Activated naive CD4-positive, alpha-beta T cell treated with anti-CD3 and anti-CD28 coated beads, Interleukin-2, amount 50 U/mL, for 16 hours (primary cell): ENCODE measurements at places on chromosomes 12 and 14.

DNA sequence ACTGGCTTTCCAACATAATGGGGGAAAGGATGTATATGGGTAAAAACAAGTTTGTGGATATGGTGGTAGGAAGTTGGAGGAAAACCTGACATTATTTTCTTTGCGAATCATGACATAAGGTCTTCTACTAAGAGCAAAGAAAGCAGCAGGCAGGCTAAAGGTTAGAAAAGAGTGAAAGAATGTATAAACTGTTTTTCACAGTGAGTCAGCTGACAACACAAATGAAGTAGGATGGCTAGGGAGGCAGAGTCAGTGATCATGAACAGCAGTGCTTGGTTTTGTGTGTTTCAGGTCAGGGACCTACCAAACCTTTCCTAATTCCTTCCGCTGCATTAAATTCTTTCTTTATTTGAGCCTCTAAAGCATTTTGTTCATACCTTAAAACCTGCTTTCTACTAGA, 46.3 kb upstream of the CATSPERB start:
- DNase-seq: no peak

GRCh38 chr12:111099186-111099585, 178.8 kb upstream of the MYL2 start:
- DNase-seq: no peak

DNA sequence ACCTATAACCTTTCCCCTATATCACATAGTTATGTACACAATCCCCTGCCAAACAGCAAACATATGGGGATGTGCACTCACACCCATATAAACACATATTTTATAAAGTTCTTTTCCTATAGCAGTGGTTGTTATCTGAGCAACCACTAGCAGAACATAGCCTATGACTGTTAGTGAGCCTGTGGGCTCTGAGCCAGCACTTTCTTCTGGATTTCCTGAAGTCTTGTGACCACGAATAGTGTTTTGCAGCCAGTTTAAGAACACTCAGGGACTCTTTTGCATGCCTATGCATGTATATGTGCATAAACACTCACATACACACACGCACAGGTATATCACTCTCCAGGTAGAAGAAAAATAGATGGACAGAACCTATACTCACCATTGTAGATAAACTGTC, 17.1 kb downstream of the TESPA1 start:
- DNase-seq: no peak

DNA sequence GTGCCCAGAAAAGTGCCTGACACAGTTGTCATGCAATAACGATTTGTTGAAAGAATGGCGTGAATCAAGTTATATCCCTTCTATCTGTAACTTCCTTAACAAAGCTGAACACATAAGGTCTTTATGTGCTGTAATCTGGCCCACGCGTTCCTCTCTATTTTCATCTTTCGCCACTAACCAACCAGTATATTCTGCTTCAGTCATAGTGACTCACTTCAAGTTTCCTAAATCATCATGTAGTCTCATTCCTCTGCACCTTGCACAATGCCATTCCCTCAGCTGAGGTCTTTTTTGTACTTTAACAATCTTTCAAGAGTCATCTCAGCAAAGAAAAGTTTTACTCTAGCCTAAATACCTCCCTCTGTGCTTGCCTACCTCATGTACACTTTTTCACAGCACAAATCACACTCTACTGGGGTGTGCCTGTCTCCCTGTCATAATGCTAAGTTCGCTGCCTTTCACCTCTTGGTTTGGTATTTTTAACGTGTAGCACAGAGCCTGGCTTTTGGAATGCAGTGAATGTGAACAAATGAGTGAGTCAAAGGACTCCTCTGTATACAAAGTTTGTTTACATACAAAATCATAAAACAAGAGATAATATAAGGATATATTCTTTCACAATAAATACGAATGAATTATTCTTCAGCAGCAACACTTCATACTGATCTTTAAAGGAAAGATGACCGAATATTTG, 2.9 kb upstream of the CMAS start:
- no peak for DNase-seq

GRCh38 chr12:92462049-92462448, 240.7 kb upstream of the PLEKHG7 start:
- DNase-seq: no peak

DNA sequence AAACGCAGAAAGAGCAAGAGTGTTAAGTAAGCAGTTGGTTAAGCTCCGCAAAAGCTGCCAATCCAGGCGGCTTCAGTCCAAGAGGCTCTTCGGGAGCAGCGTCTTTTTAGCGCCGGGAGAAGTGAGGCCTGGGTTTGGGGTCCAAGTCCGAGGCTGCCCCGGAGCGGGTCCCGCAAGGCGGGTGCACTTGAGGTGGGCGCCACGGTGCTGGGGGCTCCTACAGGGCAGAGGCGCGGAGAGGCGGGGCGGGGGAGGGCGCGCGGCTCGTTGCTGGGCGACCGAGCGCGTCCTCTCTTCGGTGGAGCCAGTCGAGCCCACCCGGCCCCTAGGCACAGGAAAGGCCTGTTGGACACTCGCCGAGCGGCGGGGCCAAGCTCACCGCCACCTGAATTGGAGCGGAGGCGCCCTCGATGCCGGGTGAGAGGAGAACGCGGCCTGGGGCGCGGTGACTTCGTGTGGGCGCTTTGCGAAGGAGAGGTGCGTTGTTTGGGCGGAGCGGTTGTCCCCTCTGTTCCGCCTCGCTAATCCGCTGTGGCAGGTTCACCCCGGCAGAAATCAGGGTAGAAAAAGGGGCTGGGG, 15.6 kb downstream of the TTC6 start:
- no peak for DNase-seq

DNA sequence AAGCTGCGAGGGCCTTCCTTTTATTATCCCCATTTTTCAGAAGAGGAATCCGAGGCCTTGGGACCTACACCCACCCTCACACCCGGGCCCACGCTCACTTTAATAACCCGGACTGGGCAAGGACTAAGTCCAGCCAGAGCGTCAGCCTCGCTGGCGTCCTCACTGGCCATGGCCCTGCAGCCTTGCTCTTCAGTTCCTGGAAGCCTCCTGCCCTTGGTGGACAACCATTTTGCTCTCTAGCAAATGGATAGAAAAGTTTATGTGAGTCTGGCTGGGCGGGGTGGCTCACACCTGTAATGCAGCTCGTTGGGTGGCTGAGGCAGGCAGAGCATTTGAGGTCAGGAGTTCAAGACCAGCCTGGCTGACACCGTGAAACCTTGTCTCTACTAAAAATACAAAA, 9.8 kb downstream of the RTL1 start:
- DNase-seq: no peak

DNA sequence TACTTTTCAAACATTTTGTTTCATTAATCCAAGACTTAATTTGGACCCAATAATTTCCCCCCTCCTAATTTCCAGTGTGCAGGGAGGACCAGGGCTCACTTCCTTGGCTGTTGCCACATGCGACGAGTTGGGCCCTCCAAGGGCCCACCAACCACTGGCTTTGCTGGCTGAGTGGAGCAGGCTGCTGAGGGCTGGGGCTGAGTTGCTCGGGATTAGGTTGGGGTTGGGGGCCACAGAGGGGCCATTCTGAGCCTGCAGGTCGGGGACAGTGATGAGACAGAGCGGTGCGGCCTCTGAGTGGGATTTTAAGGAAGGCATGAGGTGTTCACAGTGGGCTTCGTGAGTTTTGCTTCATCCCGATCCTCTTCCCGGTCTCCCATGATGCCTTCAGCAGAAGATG, 6.1 kb upstream of the TRAF3 start:
- DNase-seq: no peak

DNA sequence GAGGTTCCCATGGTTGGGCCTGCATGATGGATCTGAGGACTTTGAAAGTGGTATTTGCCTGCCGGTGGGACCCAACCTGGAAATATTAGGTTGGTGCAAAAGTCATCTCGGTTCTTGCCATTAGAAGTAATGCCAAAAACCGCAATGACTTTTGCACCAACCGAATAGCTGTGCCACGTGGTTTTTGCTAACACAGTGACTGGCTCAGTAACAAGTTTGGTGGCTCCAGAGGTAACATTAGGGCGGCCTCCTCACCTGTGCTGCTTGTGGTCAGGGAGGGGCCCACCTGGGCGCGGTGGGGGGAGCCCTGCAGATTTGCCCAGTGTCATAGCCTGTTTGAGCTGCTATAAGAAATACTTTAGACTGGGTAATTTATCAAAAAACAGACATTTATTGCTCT, 1.8 kb downstream of the BDKRB2 start:
- DNase-seq: no peak

- no peak for DNase-seq
These were observed 466.5 kb downstream of the TMTC2 start for GRCh38 chr12:83153177-83153576.

- DNase-seq: no peak
These were observed 6.1 kb upstream of the OS9 start for GRCh38 chr12:57687862-57688261.

GRCh38 chr14:100611811-100612480, 24.7 kb upstream of the BEGAIN start:
- no peak for DNase-seq

DNA sequence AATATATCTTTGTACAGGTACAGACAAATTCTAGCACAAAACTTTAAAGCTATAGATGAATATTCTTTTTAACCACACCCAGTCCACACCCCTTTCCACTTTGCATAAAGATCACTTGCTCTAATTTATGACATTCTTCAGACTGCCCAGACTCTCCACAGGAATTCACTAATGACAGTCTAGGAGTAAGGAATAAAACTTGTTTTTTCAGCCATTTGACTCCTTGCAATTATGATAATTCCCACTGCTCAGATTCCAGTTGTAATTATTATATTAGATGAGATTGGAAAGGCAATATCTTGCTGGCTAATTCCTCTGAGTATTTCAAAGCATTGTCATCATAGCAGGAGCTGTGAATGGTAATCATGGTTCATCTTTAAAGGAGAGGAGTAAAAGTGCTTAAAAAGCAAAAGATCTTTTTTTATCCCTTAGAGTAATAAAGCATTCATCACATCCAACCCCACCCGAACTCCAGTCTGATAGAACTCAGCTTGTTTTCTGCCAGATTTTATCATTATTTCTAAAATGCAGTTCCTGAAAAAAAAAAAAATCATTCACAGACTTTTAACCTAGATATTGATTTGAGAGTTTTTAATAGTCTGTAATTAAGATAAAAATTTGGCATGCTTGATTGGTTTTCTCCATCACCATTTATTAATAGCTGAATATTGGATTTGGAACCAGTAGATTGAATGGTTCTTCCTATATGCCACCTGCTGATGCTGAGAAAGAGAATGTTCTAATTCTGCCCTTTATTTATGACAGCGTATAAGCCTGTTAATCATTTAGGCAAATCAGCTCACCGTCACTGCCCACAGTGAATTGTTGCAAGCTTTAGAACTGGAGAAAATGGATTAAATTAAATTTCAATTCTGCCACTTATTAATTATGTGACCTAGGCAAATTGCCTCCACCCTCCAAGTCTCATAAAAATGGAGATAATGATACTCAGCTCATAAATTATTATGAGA, 93.9 kb upstream of the RASSF8 start:
- DNase-seq: no peak

DNA sequence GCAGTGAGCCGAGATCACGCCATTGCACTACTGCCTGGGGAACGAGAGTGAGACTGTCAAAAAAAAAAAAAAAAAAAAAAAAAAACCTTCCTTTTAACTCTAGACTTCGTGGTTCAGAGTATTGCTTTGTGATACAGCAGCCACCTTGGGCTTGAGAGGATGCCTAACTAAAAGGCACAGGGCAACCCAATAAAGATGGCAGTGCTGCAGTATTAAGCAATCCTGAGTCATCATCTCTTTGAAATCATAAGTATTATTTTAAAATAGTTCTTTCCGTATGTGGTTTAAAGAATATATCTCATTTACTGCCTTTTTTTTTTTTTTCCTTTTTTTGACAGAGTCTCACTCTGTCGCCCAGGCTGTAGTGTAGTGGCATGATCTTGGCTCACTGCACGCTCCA, 116.1 kb downstream of the PLEKHA5 start:
- DNase-seq: no peak

GRCh38 chr12:42129595-42130204, 15.0 kb downstream of the GXYLT1 start:
- no peak for DNase-seq
